ENCODE measurements at places on chromosomes 5 and 9. TPM values are rescaled to one million over a fixed set of nuclear protein-coding genes. Genes with fewer than 3 reads are reported as not detected.

Gene BRINP1
- not detected for total RNA-seq

Gene SPINK13
- total RNA-seq, result not detected

Gene GLRA1
- total RNA-seq, result not detected

Gene COQ4
- total RNA-seq, result 48.3 TPM

Gene PRR16
- 23.9 TPM for total RNA-seq

Gene LPAR1
- 106 TPM for total RNA-seq

Gene ARHGEF37
- total RNA-seq, result 0.34 TPM

Gene SNCB
- not detected for total RNA-seq

Gene ISCA1
- 12.2 TPM for total RNA-seq

Gene PCDHGA7
- total RNA-seq, result 0.50 TPM

Gene TMOD1
- total RNA-seq, result 0.17 TPM

Gene MEIKIN
- total RNA-seq, result not detected

Gene GFPT2
- 57.5 TPM for total RNA-seq

Gene TLX3
- not detected for total RNA-seq

Gene FGF10
- total RNA-seq, result 1.0 TPM

Gene COL15A1
- 2.4 TPM for total RNA-seq

Gene SUSD3
- total RNA-seq, result 5.6 TPM

Gene CPEB4
- total RNA-seq, result 5.5 TPM

Gene CD274
- 2.9 TPM for total RNA-seq

Gene PCDHGB2
- 0.50 TPM for total RNA-seq

Gene SMC2
- total RNA-seq, result 19.0 TPM

Gene TLE1
- 35.1 TPM for total RNA-seq

Gene PLGRKT
- total RNA-seq, result 35.4 TPM

Gene TNFSF8
- not detected for total RNA-seq

Gene HSPB3
- not detected for total RNA-seq
